Activated T-helper 1 cell treated with anti-CD3 and anti-CD28 coated beads, Interleukin-2, amount 50 U/mL, for 16 hours (primary cell): ENCODE measurements at places on chromosomes 4 and X.

DNA sequence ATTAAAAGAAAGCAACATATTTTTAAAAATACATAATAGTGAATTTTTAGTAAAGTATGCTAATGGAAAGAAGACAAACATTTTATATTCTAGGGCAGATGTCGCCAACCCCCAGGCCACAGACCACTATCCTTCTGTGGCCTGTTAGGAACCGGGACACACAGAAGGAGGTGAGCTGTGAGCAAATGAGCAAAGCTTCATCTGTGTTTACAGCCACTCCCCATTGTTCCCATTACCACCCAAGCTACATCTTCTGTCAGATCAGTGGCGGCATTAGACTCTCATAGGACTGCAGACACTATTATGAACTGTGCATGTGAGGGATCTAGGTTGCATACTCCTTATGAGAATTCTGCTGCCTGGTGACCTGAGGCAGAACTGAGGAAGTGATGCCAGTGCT, 37.0 kb upstream of the FAT4 start:
- DNase-seq = no peak

DNA sequence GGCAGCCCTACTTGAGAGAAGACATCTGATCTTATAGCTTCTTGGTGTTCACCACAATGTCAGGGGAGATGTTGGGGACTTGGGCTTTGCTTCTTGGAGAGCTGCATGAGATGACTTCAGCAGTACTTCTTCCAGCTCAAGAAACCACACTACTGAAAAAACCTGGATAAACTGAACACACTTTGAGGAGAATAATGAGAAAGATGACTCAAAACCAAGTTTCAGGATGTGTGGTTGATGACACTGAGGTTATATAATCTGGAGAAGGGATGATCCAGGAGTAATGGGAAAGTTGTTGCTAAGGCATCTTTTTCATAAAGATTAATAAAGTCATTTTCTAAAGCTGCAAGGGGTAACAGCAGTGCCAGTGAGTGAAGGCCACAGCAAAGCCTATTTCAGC, 58.4 kb upstream of the PNPLA4 start:
- DNase-seq = no peak

DNA sequence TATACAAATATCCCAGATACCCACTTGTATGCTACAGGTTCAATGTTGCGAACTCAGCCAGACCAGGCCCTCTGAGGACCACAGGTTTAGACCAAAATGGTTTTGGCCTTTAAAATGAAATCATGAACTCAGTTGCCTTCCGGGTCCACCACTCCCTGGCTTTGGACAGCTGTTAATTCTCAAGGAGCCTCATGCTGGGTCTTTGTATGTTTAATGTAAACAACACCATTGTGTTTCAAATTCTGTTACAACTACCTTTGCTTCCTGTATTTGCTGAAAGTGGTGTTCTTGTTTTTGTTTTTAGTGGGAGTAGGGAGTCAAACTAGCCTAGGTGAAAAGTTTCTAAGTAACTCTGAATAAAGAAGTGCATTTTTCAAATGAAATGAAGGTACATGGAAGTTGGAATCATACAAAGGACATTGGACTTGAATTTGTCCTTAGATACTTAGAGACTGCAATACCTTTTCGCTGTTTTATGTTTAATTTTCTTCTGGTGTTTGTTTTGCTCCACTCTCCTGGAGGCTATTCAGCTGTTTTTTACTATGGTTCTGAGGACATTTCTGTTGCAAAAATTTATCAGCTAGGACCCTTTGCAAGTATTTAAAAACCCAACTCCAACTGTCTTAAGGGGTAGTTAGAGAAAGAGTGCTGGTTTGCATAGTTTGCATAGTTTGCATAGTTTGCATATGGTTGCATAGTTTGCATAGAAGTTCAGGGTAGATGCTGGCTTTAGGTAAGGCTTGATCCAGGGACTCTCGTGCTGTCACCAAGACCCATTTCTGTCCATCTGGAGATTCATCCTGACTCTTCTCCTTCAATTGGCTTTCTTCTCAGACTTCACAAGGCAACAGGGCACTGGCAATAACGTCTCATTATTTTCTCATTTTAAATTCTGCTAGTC, 70.1 kb downstream of the MID1IP1 start:
- DNase-seq = no peak

GRCh38 chr4:39046249-39046648, 14.0 kb upstream of the TMEM156 start:
- DNase-seq = no peak

DNA sequence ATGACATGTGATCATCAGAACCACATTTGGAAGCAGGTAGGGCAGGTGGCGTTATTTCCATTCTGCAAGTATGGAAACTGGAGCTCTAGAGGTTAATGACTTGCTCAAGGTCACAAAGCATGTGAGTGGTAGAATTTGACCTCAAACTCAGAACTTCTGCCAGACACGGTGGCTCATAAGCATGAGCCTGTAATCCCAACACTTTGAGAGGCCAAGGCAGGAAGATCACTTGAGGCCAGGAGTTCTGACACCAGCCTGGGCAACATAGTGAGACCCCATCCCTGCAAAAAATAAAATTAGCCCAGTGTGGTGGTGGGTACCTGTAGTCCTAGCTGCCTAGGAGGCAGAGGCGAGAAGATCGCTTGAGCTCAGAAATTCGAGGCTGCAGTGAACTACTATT, 139.2 kb downstream of the PALLD start:
- no peak for DNase-seq

DNA sequence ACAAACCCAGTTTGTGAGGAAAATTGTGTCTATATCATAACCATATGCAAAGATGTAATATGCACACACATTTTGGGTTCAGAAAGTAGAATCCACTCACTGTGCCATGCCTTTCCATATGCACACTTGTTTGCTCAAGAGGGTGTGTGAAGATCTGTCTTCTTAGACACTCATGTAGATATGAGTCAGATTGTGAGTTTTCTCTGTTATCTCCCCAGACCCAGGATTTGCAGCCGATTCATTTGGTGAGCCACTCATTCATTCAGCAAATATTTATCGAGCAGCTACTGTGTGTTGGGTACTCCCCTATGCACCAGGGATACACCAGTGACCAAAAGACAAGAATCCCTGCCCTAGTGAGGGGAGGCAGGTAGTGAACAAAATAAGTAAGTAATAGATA, 81.5 kb downstream of the CLCN5 start:
- no peak for DNase-seq

DNA sequence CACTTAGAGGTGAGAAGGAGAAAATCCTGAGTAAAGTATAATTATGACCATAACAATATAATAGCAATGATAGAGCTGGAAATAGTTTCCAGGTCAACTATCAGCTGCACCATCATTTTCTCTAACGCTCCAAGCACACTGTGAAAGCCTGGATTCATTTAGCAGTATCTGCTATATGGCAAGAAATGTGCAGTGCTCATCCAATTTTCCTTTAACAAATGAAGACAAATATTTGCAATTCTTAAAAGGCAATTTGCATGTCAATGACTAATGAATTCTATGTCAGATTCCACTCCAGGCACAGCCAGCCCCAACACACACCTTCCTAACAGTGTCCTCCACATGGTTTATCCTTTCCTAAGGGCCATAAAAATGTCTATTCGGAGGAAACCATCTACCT, 12.7 kb downstream of the PRSS12 start:
- DNase-seq = no peak

GRCh38 chrX:120311727-120312063, 434 bp upstream of the TMEM255A start:
- no peak for DNase-seq

- DNase-seq = no peak
Observed at GRCh38 chr4:94695384-94695783, 62.4 kb upstream of the BMPR1B start.

DNA sequence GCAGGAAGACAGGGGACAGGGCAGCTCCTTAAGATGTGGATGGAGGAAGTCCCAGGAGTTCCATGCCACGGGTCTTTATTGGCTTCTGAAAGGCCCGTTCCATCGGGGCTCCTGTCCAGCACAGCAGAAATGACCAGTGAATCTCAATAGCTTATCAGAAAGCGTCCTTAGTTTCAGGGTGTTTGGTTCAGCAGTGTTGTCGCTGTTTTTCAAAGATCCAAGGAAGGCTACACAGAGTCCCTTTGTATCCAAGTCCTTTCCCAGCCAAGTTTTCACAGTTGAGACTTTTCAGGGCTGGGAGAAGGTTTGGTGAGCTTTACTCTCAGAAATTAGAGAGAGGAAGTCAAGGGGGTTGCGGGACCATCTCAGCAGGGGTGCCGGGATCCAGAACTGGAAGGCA, 5.0 kb upstream of the ZCCHC4 start:
- DNase-seq = no peak

GRCh38 chr4:21716531-21716930, 232.0 kb downstream of the KCNIP4 start:
- DNase-seq = no peak

- no peak for DNase-seq
Observed at GRCh38 chrX:54352677-54353076, 5.2 kb downstream of the WNK3 start.

DNA sequence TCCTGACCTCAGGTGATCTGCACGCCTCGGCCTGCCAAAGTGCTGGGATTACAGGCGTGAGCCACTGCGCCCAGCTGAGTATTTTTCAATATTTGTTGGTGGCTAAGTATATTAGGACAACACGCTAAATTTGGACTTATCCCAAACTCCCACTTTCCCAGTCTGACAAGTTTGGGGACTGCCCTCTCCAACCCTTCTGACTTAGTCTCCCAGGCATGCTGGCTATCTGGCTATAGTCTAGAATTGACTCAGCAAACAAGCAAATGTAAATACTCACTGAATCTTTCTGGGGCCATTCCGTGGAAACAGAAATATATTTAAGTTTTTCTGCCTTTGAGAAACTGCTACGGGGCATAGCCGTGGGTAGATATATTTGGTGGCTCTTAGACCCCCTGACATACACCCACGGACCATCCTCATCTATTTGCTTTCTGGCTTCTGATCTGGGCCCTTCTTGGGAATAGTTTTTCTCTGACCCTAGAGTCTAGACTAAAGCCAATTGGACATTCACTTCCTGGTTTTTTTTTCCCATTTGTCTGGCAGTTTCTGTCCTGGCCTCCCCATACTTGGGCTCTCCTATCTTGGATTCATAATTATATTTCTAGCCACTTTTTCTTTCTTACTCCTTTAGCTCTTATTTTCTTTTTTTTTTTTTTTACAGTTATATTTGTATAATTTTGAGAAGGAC, 11.3 kb upstream of the DOCK11 start:
- no peak for DNase-seq

DNA sequence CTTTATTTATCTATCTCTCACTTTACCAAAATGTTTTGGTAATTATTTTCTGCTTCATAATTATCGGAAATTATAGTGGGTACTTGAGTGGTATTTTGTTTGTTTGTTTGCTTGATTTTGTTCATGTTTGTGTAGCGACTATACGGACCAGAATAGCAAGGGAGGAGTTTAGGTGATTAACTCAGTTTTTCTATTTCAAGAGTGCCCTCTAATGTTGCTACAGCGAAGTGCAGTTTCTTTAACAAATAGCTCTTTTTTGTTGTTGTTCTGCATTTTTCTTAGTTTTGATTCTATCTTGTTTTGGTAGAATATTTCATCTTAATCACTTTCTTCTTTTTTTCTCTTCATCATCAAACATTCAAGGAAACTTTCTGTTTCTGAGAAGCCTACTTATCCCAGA, 40.8 kb upstream of the QRFPR start:
- DNase-seq = no peak

DNA sequence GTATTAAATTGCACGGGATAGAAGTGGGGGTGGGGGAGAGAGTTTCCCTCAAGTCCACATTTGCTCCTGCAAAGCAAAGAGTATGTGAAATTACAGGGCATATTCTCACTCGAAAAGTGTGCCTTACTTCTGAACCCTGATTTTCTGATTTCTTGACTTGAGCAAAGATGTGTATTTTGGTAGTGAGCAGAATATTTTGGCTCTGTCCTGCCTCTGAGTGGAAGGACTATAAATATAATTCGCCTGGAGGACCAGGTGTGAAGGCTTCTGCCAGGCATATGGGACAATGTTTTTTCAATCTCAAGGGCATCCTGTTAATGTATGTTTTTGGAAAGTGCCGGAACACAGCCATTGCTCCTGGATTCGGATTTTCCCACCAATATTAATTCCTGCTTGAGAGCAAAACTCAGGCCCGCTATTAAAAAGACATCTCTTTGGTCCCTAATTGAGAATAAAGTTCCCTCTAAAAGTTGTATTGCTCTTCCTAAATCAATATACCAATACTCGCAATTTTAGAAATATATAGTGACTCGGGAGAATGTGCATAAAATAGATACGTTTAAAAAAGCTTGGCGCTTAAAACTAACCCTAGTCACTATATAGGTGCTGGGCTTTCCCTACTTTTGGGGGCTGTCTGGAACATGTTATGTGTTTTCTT, 15.3 kb upstream of the PITX2 start:
- DNase-seq = no peak

DNA sequence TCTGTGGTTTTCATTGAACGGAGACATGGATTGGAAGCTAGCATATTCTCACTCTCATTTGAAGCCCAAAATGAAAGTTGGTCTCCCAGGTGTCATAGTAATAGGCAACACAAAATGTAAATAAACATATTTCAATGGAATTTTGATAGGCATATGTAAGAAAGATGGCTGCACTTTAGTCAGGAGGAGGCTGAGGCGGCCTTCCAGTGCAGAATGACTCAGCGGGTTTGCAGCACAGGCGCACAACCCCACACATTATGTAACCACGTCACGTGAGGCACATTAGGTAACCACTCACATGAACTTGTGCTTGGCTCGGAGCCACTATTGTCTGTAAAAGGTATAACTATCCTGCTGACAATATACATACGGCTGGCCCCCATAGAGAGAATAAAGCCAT, 381.7 kb downstream of the GPAT3 start:
- no peak for DNase-seq

- DNase-seq = no peak
Observed at GRCh38 chrX:7073336-7073735, 74.2 kb upstream of the STS start.

- DNase-seq = no peak
Observed at GRCh38 chrX:96833333-96833732, 50.4 kb upstream of the RPA4 start.

- DNase-seq = no peak
Observed at GRCh38 chr4:26253968-26254367, 66.8 kb upstream of the RBPJ start.

DNA sequence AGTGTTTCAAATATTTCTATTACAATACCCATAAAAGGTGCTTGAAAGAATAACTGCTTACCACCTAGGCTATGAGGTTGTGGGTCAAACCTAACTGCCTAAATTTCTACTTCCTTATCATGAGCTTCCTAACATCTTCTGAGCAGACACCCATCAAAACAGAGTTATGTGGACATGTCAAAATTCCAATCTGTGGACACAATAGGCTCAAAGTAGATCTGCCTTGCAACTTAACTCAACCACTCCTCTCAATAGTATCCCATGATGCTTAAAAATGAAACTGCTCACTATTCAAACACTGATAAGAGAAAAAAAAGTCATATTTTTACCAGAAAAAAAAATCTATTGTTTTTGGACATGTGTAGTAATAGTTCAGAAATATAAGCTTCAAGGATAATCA, 462.7 kb downstream of the INPP4B start:
- no peak for DNase-seq
